Hepatocyte (in vitro differentiated cells): ENCODE measurements at places on chromosomes 5 and 9.

- no peak for DNase-seq
These were observed 16.4 kb downstream of the ISL1 start for GRCh38 chr5:51399643-51400006.

- DNase-seq: no peak
These were observed 191.0 kb downstream of the TARS1 start for GRCh38 chr5:33631786-33632185.

GRCh38 chr5:10555277-10555684, 8.6 kb upstream of the ANKRD33B start:
- DNase-seq: peak; percentile 59

DNA sequence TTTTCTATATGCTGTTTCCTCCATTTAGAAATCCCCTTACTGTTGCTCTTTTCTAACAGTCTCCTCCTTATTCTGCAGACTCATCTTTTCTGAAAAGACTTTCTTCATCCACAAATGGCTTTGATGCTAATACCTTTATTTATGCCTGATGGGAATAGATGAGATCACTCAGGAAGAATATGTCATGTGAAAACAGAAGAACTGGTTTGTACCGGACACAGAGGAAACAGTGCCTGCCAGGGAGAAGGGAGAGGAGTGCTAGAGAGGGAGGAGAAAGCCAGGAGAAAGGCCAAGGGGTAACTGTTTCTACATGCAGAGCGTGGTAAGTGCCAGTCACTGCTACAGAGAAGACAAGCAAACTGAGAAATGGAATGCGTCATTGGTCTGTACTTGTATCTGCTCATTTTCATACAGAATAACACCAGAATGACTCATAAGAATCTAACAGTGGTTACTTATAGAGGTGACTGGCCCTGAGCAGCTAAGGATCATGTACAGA, 45.9 kb upstream of the PJA2 start:
- peak; percentile 83 for DNase-seq

- no peak for DNase-seq
These were observed 25.7 kb downstream of the GPR151 start for GRCh38 chr5:146490089-146490843.

- DNase-seq: no peak
These were observed 7.9 kb upstream of the MED27 start for GRCh38 chr9:132087438-132088030.
